Right renal pelvis (tissue), 4 donors: ENCODE measurements at places on chromosomes 6 and 20.

DNA sequence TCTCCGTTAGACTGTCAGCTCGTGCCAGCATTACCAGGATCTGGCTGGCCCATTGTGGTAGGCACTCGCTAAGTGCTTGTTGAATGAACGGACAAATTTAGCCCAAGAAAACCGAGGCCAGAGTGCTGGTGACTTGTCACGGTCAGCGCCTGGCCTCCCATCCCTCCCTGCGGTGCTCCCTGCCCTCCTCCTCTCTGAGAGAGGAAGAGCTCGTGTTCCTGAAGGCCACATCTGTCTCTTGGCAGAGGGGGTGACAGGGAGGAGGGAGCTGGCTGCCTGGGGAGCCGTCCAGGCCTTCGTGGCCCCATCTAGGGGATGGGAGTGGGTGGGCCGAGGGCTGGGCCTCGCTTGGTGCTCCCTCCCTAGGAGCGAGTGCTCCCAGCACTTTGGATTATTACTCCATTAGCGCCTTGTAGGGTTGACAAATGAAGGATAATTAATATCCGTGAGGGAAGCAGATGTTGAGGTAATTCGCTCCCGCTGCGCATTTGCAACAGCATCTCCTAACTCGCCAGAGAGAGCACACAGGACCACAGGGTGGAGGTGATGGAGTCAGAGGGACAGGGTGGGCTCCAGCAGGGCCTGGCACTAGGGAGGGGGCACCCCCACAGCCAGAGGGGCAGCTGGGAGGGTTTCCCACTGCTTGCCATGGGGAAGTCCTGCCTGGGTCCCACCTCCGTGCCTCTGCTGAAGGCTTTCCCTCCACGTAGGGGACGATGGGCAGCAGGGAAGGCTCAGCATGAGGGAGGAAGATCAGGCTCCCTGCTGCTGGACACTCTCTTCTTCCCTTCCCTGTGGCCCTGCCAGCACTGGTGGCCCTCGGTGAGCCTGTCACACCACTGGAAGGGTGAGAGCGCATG lies 37.0 kb downstream of the VSTM2L start:
- DNase-seq: no peak

DNA sequence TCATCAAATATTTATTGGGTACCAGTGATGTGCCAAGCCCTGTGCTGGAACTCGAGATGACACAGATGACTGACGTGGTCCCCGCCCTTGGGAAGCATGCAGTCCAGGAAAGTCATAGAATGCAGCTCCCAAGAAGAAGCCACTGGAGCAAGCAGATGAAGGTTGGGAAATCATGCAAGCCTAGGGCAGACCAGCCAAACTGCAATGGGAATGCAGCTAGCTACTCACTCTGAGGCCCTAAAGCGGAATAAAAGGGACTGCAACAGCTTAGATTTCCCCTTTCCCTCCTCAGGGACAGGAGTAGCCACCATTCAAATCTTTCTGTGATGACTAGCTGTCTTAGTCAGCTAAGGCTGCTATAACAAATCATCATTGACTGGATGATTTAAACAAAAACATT lies 152.2 kb downstream of the MAFB start:
- no peak for DNase-seq

DNA sequence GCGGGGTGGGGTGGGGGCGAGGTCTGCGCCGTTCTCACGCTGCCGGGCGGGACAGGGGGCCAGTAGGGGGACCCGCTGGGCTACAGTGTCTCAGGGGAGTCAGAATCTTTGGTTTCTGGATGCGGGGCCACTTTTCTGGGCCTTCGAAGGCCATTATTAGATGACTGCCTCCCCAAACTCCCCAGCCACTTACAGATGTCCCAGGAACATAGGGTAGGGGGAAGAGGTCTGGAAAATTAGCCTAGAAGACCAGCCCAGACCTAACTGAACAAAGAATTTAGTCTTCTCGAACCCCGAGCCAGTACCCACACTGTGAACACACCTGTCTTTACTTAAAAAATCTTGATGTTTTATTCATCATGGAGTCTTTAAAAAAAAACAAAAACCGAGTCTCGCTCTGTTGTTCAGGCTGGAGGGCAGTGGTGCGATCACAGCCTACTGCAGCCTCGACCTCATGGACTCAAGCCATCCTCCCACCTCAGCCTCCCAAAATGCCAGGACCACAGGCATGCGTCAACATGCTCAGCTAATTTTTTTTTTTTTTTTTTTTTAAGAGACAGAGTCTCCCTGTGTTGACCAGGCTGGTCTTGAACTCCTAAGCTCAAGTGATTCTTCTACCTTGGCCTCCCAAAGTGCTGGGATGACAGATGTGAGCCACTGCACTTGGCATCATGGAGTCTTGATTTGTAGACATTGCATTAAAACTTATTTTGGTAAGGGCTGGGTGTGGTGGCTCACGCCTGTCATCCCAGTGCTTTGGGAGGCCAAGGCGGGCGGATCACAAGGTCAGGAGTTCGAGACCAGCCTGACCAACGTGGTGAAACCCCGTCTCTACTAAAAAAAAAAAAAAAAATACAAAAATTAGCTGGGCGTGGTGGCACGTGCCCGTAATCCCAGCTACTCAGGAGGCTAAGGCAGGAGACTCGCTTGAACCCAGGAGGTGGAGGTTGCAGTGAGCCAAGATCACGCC lies 3.3 kb upstream of the SLC29A1 start:
- no peak for DNase-seq

GRCh38 chr6:113182370-113183141 lies 674.6 kb upstream of the MARCKS start:
- no peak for DNase-seq

DNA sequence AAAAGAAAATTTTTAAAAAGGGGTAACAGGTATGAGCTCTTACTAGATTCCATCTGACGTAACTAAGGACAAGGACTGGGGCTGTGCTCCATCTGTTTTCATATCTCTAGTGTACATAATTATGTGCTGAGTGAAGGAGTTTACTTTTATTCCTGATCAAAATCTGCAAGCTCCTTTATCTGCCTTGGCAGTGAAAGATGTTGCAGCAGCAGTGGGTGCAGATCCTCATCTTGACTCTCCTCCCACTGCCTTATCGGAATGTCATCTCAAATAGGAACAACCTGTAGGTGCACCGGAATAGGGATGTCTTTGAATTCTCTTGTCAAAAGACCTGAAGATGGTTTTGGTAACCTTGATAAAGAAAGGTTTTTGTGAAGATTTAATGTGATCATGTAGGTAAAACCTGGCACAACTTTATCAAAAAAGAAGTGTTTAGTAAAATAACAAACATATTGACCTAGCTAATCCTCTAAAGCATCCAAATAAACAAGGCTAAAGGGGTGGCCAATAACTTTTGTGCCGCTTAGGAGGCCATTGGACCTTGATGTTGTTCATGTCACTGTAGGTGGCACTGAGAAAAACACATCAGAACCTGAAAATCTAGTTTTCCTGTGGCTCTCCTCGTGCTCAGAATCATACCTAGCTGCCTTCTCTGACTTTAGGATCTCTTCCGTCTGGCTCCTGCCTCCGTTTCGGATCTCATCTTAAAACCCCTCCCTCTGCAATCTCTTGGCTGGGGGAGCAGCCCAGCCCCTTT lies 19.0 kb upstream of the SLC16A10 start:
- DNase-seq: no peak

- DNase-seq: no peak
Observed at GRCh38 chr6:47681201-47681990, 17.0 kb upstream of the ADGRF4 start.

GRCh38 chr20:48284837-48285236 lies 499.6 kb upstream of the SULF2 start:
- DNase-seq: no peak

DNA sequence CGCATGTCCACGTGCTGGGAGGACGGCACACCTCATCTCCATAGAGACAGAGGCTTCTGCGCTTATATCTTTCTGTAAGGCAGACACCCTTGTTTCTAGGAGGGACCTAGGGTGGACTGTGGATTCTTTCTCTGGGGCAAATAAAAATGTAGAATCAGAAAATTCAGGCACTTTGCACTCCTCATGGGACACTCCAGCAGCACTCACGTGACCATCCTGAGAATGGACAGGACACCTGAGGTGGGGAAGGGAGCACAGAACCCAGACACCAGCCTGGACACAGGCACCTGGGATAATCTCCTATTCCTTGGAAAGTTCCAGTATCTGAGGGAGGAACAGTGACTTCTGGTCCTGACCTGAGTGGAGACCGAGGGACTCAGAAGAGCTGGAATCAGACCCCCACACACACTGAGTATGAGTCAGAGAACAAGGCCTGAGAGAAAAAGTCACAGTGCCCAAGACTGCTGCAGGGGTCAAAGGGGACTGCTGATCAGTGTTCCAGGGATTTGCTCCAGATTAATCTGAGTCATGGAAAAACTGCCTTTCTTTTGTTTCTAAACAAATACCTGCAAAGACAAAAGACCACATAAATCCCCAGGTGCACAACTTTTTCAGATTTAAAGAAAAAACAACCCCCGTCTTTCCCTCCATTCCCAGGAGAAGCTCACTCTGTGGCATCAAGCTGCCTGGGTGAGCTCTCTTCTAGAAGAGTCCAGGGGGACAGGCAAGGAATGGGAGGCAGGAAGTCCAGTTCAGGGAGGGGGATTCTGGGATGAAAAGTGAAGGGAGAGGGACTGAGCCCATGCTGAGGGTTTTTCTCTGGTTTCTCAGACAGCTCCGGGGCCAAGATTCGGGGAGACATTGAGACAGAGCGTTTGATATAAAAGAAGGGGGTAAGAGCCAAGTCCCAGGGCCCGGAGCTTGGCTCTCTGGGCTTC lies 35.6 kb upstream of the MICB start:
- no peak for DNase-seq

DNA sequence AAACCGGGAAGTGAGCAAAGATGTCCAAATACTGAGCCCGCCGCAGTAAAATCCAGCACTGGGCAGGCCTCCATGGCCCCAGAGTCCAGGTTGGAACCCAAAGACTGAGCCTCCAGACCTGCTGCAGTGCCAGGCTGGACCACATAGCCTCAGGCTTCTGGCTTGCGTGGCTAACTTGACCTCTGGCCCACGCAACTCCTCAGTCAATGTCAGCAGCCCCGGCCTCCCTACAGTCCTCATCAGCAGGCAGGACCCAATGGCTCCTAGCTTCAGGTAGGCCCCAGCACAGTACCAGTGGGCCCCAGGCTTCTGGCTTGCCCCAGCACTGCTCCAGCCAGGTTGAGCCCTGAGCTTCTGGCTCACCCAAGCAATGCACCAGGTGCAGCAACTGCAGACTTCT lies 245.1 kb upstream of the AFDN start:
- DNase-seq: no peak

- DNase-seq: no peak
Observed at GRCh38 chr20:8213831-8214587, 81.9 kb downstream of the PLCB1 start.

GRCh38 chr6:161137320-161137719 lies 136.5 kb downstream of the AGPAT4 start:
- DNase-seq: no peak

GRCh38 chr6:83368577-83368976 lies 62.3 kb downstream of the ME1 start:
- no peak for DNase-seq

GRCh38 chr6:43912598-43913371 lies 142.8 kb downstream of the VEGFA start:
- DNase-seq: no peak
